NCI-H2081 treated with DMSO at 0.1 percent for 48 hours (cell line): ENCODE measurements at places on chromosomes 3 and 15.

DNA sequence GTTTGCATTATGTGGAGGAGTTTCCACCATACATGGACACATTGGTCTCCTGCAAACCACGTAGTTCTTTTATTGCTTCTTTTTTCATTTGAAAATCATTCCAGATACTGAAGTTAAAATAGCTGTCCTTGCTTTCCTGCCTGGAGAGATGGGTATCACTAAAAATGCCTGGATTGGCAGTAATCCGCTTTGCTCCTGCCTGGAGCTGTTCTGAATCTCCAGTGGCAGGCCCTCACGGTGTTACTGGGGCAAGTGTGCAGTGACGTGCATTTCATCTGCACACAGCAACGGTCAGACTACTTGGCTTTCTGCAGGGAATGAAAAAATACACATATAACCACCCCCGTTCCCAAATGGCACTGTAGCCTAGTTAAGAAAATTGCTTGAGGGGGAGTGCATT, 272.9 kb downstream of the IL5RA start:
- DNase-seq: no peak

- no peak for DNase-seq
These were observed 7.1 kb upstream of the SLC6A20 start for GRCh38 chr3:45803252-45803935.

DNA sequence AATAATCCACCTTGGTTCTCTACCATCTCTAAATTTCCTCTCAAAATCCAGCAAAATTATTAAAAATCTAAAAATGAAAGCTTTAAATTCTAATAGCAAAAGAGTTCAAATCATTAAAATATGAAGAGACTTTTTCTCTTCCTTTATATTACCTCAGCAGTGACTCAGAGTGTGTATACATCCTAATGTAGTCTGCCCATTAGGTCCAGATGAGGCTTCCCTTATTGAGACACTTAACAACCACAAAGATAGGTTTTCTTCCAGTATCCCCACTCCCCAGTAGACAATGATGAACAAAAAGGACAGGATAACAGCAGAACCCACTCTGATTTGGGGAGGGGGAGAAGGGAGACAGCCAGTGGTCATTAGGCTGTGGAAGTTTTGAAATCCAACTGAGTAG, 61.5 kb upstream of the DCBLD2 start:
- no peak for DNase-seq

GRCh38 chr3:77815467-77815866, 775.6 kb downstream of the ROBO2 start:
- no peak for DNase-seq

DNA sequence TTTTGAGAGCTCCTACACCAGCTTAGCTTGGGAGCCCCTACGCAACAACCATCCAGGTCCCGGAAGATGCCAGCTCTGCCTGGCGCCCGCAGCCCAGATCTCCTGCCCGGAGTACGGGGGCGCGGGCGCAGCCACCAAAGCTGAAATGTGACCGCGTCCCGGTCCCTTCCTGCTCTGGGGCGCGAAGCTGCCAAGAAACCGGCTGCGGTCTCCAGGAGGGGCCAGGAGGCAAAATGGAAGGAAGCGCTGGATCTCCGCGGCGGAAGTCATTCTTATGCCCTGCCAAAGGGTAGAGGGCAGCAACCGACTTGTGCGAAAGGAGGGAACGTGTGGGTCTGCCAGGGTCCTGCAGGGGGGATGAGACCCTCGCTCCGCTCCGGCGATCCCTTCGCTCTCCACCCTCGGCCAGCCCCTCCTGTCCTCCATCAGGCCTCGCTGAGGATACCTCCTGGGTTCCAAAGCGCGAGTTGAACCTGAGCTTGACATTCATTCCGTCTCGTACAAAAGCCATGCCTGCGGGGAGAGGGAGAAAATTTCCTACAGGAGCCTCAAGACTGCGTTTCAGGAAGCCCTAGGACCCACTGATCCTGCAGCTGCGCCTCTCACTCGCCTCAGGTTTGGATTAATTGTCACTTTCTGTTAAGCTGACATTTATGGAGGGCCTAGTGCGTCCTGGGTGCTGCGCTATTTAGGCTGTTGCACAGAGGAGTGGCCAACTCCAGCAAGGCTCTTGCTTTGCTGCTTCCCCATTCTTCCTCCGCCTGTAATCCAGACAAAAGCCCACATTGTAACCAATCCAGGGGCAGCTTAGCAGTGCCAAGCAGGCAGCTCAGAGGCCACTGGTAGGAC, 98.3 kb upstream of the VGLL3 start:
- peak; percentile 14 for DNase-seq

DNA sequence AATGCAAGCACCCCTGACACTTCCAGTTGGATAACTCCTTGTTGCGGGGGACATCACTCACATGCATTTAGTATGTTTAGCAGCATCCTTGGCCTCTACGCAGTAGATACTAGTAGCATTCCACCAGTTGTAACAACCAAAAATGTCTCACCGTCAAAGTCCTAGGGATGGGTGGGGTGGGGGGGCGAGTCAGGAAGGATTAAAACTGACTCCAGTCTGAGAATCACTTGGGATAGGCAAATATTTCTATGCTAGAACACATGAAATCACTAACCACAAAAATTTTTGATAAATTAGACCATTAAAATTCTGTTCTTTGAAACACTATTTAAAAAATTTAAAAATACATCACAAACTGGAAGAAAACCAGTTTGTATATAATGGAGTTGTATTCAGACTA, 18.0 kb downstream of the ICE2 start:
- no peak for DNase-seq

DNA sequence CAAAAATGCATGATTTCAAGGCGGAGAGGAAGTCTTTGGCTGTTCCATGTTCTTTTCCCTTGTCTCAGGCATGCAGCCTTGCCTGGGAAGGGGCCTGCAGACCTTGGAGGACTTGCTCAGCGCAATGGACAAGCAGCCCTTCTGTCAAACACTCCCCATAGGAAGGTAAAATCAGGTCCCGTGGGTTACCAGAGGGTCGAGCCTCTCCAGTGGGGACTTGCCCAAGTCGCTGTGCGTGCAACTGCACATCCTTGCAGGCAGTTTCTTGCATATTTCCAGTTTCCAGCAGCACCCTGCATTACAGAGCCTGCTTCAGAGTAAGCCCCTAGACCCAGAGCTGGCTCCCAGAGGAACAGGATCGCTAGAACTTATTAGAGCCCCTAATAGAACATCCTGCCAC, 75.5 kb upstream of the KLF13 start:
- DNase-seq: no peak

DNA sequence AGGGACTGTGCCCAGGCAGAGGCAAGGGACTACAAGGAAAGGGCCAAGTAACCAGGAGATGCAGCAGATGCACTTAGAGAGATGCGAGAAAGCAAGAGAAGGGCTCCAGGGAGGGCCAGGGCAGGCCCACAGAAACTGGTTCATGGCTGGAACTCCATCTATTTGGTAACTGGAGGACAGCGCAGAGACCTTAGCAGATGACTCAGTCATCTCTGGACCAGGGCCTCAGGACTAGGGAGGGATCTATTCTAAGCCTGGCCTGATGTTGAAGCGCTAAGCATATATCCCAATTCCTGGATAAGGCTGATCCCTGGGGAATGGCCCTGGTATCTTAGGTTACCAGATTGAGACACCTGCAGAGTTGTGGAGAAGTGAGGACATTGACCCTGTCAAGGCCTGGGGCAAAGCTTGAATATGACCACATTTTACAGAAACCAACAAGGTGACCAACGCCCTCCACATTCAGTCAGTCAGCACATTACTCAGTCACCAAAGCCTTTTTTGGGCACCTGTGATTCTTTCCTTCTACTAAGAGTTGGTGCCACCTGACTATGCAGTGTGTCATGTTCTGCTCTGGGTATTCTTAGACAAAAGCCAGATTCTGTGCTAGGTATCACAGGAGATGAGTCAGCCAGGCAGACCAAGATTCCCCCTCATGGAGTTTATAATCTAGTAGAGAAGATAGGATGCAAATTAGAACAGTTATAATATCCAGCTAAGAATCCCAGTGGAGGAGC, 68.4 kb upstream of the SLCO3A1 start:
- no peak for DNase-seq

GRCh38 chr3:71498543-71498942, 85.0 kb downstream of the FOXP1 start:
- no peak for DNase-seq

- no peak for DNase-seq
These were observed 9.3 kb downstream of the PXYLP1 start for GRCh38 chr3:141240687-141241615.
